ENCODE measurements at places on chromosomes 2 and 18.

DNA sequence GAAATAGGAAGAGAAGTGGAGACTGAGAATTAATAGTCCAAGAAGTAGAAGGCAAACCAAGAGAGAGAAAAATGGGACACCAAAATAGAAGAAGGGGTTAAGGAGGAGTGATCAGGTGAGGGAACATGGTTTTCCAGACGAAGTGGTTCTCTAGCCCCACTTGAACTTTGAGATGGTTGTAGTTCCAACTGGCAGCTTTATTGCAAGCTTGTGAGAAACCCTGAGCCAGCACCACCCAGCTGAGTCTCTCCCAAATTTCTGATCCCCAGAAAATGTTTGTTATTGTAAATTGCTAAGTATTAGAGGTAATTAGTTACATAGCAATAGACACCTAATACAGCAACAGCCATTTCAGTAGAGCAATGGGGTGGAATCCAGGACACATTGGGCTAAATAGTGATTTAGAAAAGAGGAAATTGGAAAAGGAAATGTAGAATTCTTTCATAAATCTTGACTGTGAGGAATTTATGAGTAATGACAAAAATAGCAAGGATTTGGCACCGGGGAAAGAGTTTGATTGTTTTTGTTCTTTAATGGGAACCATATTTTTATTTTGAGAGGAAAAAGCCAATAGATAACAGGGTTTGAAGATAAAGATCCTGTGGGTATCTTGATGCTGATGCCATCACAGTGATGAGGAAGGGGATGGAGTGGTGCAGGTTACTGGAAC is 62.1 kb upstream of the XDH start:
- DNase-seq = no peak

DNA sequence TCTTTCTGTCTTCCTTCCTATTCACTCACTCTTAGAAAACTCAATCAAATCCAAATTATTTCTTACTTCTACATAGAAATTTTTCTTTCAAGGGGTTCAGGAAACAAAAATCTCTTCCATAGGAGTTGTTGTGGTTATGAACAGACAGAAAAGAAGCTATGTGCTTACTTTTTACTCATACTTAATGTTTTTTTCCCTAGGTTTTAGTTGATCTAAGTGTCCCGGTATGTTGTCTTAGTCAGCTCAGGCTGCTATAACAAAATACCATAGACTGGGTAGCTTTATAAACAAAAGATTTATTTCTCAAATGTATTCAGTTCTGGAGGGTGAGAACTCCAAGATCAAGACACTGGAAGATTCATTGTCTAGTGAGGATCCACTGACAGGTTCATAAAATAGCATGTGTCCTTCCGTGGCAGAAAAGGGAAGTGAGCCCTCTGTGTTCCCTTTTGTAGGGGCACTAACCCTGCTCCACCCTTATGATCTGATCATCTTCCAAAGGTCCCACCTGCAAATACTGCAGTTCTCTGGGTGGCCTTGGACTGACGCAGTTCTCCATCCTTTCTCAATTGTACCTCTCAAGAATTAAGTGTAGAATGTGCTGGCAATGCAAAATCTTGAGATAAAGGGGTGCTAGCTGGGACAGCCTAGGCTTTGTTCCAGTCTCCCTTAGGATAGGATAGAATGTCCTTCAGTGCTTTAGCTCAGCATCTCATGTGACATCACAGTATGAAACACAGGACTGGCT is 14.4 kb upstream of the VRK2 start:
- DNase-seq = no peak

GRCh38 chr2:232885264-232885961 is 15.3 kb downstream of the SNORC start:
- DNase-seq = no peak

GRCh38 chr2:195995499-195995898 is 73.1 kb downstream of the DNAH7 start:
- DNase-seq = no peak

DNA sequence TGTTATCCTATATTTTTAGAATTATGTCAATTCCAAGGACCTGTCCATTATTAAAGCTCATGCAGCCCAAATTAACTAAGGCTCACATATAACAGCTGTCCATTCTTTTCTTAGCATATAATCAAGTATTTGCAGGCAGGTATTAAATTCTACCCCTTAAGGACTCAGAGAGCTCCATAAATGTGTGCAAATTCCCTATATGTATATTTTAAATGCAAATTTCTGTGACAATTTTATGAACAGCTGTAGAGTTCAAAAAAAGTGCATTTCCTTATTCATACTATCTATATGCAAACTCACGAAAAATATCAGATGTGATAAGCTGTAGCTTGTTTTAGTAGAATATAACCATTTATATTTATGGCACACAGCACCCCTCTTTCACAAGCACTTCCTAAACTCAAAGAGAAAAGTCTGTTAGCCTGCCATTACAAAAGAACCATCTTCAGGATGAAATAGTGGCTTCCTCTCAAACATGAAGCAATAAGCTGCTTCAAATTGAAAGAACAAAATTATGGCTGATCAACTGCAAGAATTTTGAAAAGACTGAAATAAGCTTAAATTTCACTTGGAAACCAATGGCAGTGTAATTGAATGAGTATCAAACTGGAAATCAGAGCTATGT is 155.0 kb upstream of the REG3G start:
- no peak for DNase-seq

GRCh38 chr2:226792155-226792881 is 7.3 kb downstream of the IRS1 start:
- DNase-seq = no peak

GRCh38 chr2:98300141-98300874 is 45.9 kb upstream of the CNGA3 start:
- no peak for DNase-seq

GRCh38 chr2:128536925-128537620 is 218.4 kb upstream of the HS6ST1 start:
- no peak for DNase-seq

DNA sequence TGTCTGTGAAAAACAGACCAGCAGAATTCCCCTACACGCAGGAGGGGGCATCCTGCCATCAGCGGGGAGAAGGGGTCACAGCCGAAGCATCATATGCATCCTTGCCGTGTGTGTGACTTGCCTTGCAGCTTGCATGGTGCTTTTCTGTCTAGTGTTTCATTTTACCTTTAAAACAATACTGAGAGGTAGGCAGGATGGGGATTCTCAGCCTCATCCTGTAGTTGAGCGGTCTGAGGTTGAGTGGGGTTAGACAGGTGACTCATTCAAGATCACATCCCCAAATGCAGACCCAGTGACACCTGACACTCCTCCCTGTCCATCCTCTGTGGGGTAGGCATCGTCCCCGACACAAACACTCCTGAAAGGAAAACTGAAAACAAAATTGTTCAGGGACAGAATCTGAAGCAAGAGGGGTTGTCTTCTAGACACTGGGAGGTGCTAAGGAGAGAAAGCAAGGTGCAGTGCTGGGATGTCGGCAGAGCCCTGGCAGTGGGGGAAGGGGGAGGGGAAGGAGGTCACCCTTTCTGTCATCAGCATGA is 7.9 kb downstream of the ARL4C start:
- DNase-seq = no peak

GRCh38 chr2:1686784-1687105 is 57.6 kb downstream of the PXDN start:
- DNase-seq = no peak
